ENCODE measurements at places on chromosomes 7 and 10. TPM values are rescaled to one million over a fixed set of nuclear protein-coding genes. Genes with fewer than 3 reads are reported as not detected.

TDRD1 gene
- total RNA-seq: 0.13 TPM

TUBAL3 gene
- total RNA-seq: not detected

JCAD gene
- total RNA-seq: 8.0 TPM

EBLN1 gene
- not detected for total RNA-seq

C10orf105 gene
- total RNA-seq: under 0.01 TPM

RARRES2 gene
- 1.7 TPM for total RNA-seq

COBL gene
- not detected for total RNA-seq

EPDR1 gene
- 43.8 TPM for total RNA-seq

KIAA1549 gene
- 1.6 TPM for total RNA-seq

ZNF425 gene
- total RNA-seq: 2.5 TPM

CALML5 gene
- not detected for total RNA-seq

PSD gene
- total RNA-seq: 3.7 TPM

NKX2-3 gene
- total RNA-seq: not detected

LHFPL3 gene
- not detected for total RNA-seq

GDF10 gene
- 5.5 TPM for total RNA-seq

CYP3A5 gene
- not detected for total RNA-seq

GPER1 gene
- 3.2 TPM for total RNA-seq

MACROH2A2 gene
- 4.6 TPM for total RNA-seq

Measured in smooth muscle cell of the pulmonary artery (primary cell).